Cardiac septum (tissue), 1 donor: ENCODE measurements at places on chromosomes 16 and 17. TPM values are rescaled to one million over a fixed set of nuclear protein-coding genes. Genes with fewer than 3 reads are reported as not detected.

The WIPI1 gene
- 148 TPM for total RNA-seq

The FOXO3B gene
- total RNA-seq, result 1.1 TPM

The ERN2 gene
- not detected for total RNA-seq

The NOS2 gene
- total RNA-seq, result 0.16 TPM

The UNC45B gene
- total RNA-seq, result 259 TPM

The GNG13 gene
- not detected for total RNA-seq

The MYO15B gene
- total RNA-seq, result 62.8 TPM

The SNX20 gene
- 0.75 TPM for total RNA-seq

The MAP2K3 gene
- 70.5 TPM for total RNA-seq

The NPIPB8 gene
- total RNA-seq, result 0.59 TPM

The CDH13 gene
- 108 TPM for total RNA-seq

The WFIKKN2 gene
- total RNA-seq, result 0.19 TPM

The TBC1D3G gene
- total RNA-seq, result not detected

The GLP2R gene
- 0.05 TPM for total RNA-seq

The TNFRSF17 gene
- total RNA-seq, result not detected

The GSDMA gene
- total RNA-seq, result 0.48 TPM

The DUS2 gene
- total RNA-seq, result 6.4 TPM

The MYO15A gene
- total RNA-seq, result 0.70 TPM

The NACA2 gene
- total RNA-seq, result not detected

The DHRS11 gene
- 15.3 TPM for total RNA-seq

The SIRT7 gene
- total RNA-seq, result 8.3 TPM

The EVPLL gene
- not detected for total RNA-seq

The TP53I13 gene
- 31.9 TPM for total RNA-seq

The TLCD2 gene
- total RNA-seq, result 2.6 TPM

The ANKRD40CL gene
- total RNA-seq, result not detected

The ITGA2B gene
- total RNA-seq, result 1.7 TPM

The CAPNS2 gene
- 0.57 TPM for total RNA-seq

The C17orf50 gene
- not detected for total RNA-seq

The MPP2 gene
- total RNA-seq, result 13.8 TPM

The SLFN5 gene
- total RNA-seq, result 13.8 TPM
